OCI-LY7 (cell line): ENCODE measurements at places on chromosomes 2 and 18.
A peak's percentile ranks its signal among the peaks of the same experiment; 100 is the strongest.

GRCh38 chr18:62499263-62499650, 23.6 kb upstream of the ZCCHC2 start:
- DNase-seq = no peak

DNA sequence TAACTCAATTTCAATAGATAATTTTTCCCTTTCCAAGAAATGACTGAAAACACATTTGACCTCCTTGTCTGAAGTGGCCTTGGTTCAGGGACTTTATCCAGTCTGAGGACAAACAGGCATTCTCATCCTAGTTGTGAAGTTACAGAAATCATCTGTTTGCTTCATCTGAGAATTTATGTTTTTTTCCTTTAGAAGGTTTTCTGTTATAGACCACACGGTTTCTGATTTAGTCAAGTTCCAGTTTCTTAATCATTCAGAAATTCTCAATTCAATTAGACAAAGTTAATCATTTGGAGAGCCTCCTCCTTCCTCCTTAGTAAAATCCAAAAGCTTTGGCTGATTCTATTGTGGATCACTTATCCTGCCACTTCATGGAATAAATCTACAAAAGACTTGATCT, 60.9 kb downstream of the ICOS start:
- no peak for DNase-seq

- peak; percentile 24 for DNase-seq
These were observed 3.1 kb upstream of the SEH1L start for GRCh38 chr18:12944709-12945108.

GRCh38 chr2:10537522-10538199, 89.5 kb upstream of the ODC1 start:
- DNase-seq = no peak

DNA sequence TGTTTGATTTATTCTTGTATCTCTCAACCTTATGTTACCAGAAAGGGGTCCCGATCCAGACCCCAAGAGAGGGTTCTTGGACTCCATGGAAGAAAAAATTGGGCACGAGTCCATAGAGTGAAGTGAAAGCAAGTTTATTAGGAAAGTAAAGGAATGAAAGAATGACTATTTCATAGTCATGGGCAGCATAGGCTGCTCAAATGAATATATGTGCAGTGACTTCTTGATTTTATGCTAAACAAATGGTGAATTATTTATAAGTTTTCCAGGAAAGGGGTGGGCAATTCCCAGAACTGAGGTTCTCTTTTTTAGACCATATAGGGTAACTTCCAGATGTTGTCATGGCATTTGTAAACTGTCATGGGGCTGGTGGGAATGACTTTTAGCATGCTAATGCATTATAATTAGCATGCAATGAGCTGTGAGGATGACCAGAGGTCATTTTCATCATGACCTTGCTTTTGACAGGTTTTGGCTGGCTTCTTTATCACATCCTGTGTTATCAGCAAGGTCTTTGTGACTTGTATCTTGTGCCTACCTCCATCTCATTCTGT, 832.4 kb upstream of the CDH2 start:
- DNase-seq = no peak

DNA sequence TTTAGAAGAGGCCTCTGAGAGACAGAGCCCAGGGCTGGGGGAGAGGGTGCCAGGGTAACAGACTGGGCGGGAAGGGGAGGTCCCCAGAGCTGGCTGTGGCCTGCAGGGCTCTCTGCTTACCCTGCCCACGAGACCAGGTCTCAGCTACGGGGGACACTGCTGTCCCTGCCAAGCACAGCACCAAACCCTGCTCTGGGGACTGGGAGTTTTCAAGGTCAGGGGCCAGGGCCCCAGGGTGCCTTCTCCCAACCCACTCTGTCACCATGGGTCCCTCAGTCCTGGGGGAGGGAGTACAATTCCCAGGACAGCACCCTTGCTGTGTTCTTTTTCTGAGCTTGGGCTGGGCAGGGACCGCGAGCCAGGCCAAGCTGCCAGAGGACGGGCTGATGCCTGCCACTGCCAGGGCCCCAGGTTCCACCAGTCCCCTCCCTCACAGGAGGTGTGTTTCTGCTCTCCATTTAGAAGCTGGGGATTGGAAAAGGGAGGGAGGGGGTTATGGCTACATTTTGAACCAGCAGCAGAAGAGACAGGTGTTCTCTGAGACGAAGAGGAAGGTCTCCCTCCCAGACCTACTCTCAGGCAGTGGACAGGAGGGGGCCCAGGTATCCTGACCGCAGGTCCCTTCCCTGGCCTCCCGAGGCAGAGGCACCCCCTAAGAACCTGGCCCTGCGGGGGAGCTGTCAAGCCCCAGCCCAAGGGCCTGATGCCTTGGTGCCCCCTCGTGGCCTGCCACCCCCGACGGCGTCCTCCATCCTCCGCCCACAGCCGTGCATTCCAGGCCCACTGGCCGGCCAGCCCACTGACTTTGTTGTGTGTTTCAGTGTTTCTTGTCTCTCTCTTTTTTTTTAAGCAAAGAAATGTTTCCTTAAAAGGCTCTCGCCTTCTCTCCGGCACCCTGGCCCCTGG, 80.4 kb downstream of the TNS1 start:
- no peak for DNase-seq

- no peak for DNase-seq
These were observed 133.2 kb downstream of the ACKR3 start for GRCh38 chr2:236702657-236703372.

DNA sequence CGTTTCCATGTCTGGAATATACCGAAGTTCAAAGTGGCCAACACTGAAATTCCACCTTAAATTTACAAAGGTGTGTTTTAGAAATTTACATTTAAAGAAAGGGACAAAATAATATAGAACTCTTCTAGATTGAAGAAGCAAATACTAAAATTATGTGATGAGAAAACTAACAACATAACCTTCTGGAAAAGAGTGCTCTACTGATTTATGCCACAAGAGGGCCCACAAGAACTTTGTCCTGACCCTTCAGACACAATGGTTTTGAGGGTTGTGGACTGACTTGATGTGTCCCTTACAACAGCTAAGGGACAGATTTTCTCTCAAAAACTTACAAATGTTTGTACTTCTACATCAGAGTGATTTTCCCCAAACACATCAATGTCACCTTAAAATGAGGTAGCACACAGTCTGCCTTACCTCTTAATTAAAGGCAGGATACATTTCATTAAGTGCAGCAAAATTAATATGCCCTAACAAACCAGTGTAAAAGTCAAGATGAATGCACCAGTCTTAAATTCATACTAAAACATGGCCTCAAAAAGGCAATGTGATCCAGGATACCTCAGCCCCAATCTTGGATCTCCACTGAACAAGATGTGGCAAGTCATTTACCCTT, 36.2 kb downstream of the EIF2AK3 start:
- DNase-seq = peak; percentile 84

DNA sequence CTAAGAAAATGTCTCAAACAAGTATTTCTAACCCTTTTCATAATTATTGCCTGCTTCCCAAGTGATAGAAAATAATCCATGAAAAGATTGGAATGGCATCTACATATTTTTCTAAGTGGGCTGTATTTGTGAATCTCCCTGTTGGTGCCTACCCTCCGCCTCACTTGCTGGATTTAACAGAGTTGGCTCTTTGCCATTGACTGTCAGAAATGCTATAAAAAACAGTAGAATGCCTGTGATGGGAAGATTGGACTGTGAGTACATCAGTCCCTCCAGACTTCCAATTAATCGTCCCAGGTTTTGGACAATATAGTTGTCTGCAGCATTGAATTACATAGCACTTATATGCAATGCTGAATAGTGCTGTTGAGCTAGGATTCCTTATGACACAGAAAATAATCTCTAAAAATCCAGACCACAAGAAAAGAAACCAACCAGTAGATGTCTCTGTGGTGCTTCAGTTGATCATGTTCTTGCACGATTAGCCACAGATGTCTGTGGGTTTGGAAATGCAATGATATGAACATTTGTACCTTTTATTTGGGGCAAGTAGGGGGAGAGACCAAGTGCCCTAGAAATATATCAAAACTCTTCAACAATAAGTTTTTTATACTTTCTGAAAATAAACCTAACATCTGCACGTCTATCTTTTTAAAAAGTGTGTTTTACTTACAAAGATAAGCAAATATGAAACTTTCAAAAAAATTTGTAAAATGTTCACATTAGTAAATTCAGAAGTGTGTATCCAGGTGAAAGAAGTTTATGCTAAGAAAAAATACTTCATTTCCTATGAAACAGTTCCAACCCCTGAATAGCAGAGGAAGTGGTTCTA, 88.5 kb downstream of the DYNAP start:
- peak; percentile 18 for DNase-seq

DNA sequence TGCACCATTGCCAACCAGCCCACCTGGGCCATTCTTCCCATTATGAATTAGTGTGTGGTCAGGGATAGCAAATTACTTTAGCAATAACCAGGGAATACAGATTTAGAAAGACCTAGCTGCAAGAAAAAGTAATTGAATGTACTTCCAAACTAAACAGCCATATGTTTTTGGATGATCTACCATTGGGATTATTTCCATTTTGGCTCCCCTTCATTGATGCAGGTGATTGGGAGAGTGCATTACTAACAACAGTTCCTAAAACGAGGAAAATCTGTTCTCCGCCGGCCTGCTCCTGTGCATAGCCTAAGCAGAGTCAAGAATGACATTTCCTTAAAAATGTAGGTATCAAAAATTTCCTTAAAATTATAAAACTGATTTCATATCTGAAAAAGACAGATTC, 58.5 kb downstream of the MAIP1 start:
- DNase-seq = no peak

DNA sequence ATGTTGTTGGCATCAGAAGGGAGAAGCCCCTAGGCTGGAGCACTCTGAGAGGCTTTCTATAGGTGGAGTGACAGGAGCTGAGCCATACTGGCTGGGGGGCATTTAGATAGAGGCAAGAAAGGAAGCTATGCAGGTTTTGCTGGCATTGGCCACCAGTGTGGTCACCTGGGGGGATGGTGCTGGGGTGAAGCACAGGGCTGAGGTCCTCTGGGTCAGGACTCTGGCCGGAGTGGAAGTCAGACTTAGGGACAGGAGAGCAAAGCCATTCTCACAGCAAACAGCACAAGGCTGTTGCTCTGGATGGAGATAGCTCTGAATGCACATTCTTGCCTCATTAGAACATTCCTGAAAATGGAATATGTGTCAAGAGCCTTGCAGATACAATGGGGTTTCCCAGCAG, 47.4 kb downstream of the NTSR2 start:
- no peak for DNase-seq

GRCh38 chr2:144567745-144568144, 47.8 kb upstream of the ZEB2 start:
- DNase-seq = no peak

DNA sequence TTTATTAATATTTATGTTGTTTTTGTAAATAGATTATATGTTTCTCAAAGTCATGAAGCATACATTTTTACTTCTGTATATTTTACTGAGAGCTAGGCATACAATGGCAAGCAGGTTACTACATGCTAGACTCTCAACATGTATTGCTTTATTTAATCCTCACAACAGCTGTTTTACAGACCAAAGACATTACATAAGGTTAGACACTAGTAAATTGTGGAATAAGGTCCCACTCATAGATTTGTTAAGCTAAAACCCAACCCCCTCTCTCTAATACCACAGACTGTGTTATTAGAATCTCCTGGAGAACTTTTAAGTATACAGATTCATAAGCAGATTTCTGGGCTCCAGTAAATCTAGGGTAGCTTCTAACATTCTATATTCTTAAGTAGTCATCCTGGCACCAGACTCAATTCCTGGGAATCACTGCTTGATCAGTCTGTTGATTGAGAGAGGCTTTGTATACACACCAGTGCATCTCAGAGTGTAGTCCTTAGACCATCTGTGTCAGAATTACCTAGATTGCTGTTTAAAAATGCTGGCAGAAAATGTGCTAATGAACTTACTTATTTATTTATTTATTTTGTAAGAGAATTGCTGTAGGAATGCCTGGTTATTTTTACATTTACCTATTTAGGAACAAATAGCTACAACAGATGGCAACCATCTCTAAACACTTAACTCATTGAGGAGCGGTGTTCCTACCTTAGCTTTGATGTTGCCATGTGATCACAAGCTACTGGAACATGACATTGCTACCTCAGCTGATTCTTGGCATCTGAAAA, 153.5 kb upstream of the CAVIN2 start:
- DNase-seq = no peak

DNA sequence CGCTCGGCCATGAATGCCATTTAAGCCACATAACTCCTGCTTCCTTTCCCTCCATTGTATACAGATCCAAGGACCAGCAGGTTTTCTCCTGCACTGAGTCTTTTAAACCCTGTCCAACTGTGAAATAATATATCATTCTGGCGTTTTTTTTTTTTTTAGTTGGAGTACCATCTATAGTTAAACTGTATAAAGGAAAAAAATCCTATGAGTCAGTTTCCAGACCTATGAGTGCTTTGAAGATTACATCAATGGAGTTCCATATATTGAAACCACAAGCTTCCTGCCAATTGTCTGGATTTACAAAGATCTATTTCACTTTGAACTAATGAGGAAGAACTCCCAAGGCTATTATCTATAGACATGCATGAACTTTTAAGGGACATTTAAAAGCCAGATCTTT, 2.4 kb upstream of the MALT1 start:
- no peak for DNase-seq

DNA sequence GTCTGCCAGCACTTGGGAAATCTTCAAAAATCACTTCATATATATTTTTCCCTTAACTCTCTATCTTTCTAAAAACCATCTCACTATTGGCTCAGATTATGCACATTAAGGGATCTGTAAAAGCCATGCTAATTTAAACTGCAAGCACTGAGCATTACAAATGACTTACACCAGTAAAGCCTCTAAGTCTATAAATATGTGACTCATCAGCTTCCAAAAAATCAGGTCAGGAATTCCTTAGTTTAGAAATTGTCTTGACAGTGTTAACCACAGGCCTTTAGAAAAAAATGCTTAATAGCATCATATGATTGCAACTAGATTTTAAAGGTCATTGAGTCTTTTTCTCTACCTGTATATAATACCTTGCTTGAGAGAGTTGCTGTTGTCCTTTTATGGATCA, 1113.6 kb upstream of the PIK3C3 start:
- DNase-seq = no peak

- DNase-seq = no peak
These were observed 143.0 kb downstream of the ZNF516 start for GRCh38 chr18:76351961-76352581.

DNA sequence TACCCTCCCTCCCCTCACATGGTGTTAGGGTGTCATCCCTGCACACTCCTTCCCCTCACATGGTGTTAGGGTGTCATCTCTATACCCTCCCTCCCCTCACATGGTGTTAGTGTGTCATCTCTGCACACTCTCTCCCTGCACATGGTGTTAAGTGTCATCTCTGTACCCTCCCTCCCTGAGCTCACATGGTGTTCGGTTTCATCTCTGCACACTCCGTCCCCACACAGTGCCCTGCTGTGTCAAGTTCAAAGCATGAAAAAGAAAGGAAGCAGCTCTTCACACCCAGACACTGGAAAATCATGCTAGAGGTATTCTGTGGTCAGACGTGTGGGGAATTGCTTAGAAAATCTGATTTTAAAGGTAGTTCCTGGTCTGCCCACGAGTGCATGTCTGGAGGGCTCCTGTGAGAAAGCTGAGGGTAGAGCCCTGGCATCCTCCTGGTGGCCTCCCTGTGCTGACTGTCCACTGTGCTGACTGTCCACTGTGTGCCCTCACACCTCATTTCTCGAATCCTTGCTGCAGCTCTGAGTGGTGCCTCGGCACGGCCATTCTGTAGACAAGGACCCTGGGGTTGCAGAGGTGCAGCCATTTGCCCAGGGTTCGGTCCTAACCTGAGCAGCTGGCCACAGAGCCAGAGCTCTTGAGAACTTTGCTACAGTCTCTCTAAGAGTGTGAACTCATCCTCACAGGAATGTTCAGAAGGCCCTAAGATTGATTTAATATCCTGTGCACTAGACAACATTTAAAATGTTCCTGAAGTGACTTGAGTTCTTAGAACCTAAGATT, 69.1 kb upstream of the NFATC1 start:
- no peak for DNase-seq
